Stimulated activated CD4-positive, alpha-beta T cell treated with anti-CD3 and anti-CD28 coated beads, Interleukin-4, amount 100 ng/mL, for 4 hours (primary cell): ENCODE measurements at places on chromosomes 11 and 22.

DNA sequence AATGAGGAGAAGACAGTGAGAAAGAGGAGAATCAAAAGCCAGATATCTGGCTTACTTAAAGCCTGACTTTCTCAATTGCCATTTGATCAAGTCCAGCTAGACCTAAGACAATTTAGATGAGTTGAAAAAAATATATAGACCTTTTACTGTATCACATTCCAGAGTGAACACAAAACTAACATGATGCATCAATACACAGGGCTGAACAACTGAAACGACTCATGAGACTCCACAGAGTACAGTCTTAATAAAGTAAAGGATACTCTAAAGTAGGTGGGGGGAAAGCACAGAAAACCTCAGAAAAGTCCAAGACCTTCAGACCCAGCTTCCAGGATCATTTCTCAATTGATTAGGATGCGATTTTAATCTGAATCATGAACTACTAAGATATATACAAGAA lies 95.3 kb upstream of the OR9G4 start:
- no peak for DNase-seq

- no peak for DNase-seq
Measured at GRCh38 chr11:123191939-123192338, 3.1 kb downstream of the CLMP start.

GRCh38 chr11:30197869-30198268 lies 32.9 kb upstream of the FSHB start:
- DNase-seq, result no peak

DNA sequence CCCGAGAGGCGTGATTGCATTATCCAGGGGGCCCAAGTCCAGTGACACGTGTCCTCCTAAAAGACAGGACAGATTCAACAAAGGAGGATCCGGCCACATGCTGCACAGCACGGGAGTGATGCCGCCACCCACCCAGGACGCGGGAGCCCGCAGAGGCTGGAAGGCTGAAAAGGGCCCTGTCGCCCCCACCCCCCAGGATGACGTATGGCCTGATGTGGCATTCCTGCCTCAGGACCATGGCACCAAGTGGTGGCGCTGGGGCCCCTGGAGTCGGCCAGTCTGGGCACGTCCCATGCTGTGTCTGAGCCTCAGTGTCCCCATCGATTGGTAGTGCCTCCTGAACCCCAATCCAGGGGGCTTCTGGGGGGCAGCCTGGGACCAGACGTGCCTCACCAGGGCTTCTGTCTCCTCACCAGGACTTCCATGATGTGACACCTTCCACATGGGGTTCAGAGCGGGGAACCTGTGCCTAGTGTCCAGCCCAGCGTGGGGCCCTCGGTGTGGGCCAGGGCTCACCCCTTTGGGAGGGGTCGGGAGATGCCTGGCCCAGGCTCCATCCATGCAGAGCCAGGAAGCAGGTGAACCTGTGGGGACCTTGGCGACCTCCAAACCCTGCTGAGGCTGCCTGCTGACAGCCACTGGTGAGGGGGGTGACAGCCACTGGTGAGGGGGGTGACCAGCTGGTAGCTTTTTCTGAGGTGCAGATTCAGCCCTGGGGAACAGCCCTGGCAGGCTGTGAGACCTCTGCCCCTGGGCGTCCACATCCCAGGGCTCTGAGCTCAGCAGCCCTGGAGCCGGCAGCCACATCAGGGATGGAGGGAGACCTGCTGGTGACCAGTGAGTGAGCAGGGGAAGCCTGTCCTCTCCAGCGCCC lies 75.3 kb downstream of the KCNQ1 start:
- no peak for DNase-seq

GRCh38 chr11:32005786-32006416 lies 85.0 kb upstream of the RCN1 start:
- no peak for DNase-seq

DNA sequence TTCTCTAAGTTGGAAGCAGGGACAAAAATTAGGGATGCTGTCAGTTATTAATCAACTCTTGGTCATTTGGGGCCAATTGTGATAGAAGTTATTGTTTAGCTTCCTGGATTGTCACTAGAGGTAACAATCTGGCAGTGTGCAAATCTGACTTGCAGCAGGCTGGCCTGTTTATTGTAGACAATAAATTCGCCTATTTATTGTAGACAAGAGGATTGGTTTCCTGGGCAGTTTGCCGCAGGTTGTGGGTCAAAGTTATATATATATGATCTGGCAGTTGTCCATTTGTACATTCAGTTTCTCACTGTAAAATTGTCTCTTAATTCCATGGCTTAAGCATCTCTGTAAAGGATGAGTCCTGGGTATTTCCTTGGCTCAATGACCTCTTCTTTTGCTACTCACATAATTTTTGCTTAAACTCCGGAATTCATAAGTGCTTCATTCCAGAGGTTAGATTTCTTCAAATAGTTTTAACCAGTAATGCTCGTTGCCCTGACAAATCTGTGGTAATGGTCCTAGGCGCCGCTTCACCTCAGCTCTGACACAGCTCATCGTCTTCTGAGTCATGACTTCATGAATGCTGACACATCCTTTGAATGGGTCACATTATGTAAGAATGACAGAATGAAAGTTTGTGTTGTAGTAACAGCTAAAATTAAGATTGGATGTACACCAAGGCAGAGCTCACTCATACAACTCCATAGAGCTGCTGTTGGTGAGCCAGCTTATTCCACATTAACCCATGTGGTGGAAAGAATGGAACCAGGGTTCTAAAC lies 7.8 kb upstream of the MMP3 start:
- no peak for DNase-seq

- no peak for DNase-seq
Measured at GRCh38 chr11:121213362-121213893, 79.1 kb upstream of the SC5D start.

DNA sequence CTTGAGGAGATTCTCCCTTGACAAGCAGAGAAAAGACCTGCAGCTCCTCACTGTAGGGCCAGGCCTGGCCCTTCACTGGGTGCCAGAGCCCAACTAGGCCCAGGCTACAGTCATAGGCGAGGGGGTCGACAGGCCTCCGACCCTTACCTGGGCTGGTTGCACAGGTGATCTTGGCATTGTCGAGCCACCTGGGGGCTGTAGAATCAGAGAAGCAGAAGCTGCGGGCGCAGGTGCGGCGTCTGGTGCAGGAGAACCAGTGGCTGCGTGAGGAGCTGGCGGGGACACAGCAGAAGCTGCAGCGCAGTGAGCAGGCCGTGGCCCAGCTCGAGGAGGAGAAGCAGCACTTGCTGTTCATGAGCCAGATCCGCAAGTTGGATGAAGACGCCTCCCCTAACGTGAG lies 6.9 kb upstream of the RAB1B start:
- DNase-seq, result no peak
